ENCODE measurements at places on chromosomes 16 and 17.

GRCh38 chr16:55010492-55011160 is 80.0 kb downstream of the IRX5 start:
- DNase-seq = no peak

- no peak for DNase-seq
These were observed 11.0 kb downstream of the UBALD1 start for GRCh38 chr16:4603624-4604170.

GRCh38 chr16:53960050-53960812 is 256.3 kb downstream of the FTO start:
- DNase-seq = no peak

DNA sequence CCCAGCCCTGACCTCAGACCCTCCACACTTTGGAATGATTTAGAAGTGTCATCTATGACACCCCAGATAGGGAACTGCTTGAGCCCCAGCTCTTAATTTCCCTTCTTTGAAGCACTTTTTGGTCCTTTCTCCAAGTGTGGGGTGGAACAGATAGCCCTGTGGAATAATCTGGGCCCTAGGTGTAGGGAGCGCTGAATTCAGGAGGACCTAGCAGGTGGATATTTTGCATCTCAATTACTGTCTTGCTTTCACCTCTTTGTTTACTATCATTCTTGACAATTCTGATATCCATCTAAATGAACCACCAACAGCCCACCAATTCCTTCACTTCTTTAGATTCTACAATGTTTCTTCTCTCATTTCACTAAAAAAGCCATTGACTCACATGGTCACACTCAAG is 850.4 kb downstream of the KCNJ2 start:
- no peak for DNase-seq

DNA sequence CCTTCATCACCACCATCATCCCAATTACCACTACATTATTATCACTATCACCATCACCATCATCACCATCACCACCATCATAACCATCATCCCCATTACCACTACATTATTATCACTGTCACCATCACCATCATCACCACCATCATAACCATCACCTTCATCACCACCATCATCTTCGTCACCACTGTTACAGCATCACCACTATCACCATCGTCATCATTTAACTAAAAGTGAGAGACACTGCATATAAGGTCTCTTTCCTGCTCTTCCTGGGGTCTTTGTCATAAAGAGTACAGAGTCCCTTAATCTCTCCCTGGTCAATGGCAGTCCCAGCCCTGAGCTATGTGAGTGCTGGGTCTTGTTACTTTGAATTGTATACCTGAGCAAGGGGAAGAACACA is 133.5 kb downstream of the CMIP start:
- DNase-seq = no peak

DNA sequence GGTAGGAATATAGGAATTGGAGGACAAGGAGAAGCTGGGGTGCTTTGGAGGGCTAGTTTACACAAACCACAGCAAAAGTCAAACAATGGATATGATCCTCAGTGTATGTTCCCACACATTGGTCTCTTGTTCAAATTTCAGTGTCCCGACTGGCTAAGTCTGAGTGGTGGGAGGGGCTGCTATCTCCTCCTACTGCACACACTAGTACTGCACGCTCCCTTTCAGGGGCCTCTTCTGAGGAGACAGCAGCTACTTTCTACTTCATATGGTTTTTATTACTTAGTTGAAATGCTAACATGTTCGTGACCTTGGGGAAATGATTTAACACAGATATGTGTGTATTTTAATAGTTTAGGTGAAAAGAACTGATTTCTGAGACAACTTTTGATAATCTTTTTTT is 18.8 kb upstream of the KRT10 start:
- DNase-seq = no peak

- DNase-seq = peak; percentile 48
These were observed 2.2 kb upstream of the NTN3 start for GRCh38 chr16:2468725-2469398.

DNA sequence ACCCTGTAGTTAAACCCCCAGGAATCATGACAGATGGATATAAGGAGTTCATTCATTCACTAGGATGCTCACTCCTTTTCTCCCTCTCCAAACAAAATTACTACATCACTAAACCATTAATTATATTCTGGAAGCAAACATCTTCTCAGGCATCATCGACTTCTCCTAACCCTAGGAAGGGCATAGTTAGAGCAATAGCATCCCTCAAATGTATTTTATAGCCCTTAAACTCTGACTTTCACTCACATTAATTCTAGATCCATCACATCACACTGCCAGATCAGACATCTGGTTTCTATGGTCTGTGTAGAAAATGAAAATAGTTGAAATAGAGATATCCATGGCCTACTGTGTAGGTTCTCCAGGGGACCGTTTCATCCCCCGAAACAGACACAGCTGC is 143.9 kb downstream of the HS3ST3A1 start:
- no peak for DNase-seq

DNA sequence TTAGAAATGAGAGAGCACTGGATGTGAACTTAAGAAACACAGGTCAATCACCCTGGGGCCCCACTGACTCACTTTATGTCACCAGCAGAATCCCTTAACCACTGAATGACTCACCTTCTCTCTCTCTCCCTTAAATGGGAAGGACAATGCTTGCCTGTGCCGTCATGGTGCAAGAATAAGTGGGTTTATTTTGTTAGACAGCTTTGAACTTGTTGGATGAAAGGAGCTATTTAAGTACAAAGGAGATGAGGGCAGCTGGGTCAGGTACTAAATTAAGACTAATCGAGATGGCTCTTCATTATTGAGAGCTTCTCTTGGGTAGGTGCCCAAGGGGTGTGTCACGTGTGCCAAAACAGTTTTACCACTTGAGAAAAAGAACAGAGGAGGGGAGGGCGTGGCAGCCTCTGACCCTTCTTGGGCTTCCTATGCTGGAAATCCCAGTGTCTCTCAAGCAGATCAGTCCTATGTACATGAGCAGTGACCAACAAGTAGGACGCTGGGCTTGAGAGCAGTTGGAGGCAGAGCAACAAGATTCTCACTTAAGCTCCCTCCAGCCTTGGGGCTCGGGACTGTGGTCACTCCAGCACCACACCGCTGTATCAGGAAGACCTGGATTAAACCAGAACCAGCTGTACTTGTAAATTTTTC is 6.7 kb upstream of the KRT31 start:
- DNase-seq = no peak

DNA sequence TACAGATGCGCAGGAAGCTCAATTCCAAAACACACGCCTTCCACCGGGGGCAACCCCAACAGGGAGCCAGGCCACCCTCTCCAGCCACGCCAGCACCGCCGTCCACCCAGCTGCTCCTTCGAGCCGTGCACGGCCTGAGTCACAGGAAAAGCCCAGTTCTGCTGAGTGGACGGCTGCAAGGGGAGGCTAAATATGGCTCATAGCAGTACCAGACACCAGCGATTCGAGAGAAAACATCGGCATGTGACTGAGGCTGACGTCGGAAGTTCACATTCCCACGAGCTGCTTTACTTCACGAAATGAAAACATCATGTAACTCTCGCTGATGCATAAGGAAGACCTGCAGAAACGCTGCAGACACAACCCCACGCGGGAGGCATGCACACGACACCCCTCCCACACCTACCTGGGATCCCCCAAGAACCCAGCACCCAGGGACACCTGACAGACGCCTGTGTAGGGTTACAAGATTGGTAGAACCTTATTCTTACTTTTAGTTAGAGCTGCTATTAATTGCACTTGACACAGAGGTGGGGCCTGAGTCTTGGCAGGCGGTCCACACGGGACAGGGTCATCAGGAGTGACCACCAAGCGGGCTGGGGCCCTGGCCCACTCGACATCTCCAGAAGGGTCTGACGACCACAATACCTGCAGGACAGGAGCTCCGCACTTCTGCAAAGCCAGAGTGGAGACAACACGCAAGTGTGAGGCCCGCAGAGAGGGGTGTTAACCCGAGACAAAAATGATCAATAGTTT is 116.8 kb downstream of the ANKRD11 start:
- DNase-seq = peak; percentile 97
